Stimulated activated CD8-positive, alpha-beta memory T cell treated with anti-CD3 and anti-CD28 coated beads, Interleukin-2, amount 100 ng/mL, for 1 hour (primary cell): ENCODE measurements at places on chromosomes 3 and 15.

GRCh38 chr3:124497487-124497886 is 232.8 kb upstream of the UMPS start:
- no peak for DNase-seq

DNA sequence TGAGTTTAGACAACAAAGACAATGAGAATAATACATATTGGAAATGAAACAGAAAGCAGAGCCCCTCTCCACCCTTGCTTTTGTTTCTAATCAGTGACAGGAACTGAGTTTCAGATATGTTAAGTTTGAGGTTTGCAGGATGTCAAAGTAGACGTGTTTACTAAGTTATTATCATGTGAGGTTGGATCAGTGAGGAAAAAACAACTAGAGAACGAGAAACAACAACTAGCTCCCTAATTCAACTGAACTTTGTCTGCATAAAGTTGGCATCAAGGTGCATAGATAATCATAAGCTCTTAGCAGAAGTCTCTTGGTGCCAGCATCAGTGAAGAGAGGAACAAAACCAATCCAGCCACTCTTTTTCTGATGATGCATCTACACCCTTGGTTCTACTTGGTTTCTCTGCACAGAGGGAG is 491.1 kb upstream of the NR2F2 start:
- DNase-seq, result no peak

DNA sequence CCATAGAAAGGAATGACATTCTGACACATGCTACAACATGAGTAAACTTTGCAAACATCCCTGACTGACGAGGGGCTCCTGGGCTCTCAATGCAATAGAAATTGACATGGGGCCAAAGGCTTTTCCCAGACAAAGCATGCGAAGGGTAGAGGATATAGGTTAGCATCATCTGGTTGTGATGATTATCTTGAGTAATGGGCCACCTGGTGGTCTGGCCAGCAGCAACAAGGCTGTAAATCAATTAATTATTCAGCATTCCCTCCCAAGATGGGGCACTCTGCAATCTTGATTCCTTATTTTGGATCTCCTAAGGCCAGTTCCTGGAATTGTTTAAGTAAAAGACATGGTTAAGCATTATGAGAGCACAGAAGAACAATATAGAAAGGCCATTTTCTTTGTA is 99.2 kb downstream of the AGBL1 start:
- no peak for DNase-seq

GRCh38 chr3:53659996-53660395 is 165.6 kb downstream of the CACNA1D start:
- no peak for DNase-seq

DNA sequence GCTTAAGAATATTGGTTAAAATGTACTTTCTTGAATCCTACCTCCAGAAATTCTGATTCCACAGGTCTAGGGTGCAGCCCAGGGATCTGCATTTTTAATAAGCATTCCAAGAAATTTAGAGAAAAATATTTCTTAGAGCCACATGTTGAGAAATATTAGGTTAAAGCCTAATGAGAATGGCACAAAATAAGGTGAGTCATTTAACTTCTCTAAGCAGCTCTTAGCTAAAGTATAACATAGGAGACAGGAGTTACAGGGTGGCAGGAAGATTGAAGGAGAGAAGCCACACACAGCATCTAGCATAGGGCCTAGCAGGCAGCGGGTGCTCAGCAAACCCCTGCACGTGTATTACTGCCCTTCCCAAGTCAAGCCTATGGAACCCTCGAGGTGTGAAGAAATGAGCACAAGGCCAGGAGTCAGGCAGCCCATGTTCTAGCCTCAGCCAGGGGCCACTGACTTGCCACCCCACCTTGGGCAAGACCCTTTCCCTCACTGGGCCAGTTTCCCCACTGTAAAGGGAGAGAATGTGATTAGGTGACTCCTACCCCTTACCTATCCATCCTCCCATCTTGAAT is 197.1 kb upstream of the TLE3 start:
- DNase-seq, result no peak

- no peak for DNase-seq
These were observed 28.9 kb downstream of the GRAMD1C start for GRCh38 chr3:113867506-113867905.

GRCh38 chr3:33441225-33441976 is 1.2 kb upstream of the UBP1 start:
- DNase-seq, result no peak

DNA sequence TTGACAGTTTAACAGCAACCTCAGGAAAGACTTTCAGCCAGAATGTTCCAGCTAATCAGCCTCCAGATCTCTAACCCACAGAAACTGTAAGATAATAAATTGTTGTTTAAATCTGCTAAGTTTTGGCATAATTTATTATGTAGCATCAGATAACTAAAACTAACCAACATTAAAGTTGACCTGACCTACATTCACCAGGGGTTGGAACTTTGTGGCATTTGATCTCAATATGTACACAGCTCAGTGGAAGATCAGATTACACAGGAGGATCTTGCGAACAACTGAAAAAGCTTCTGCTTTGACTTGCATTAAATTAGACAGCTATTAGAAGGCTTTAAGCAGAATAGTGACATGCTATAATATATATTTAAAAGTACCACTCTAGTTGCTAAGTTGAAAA is 91.4 kb upstream of the POU1F1 start:
- no peak for DNase-seq

GRCh38 chr3:63193647-63194046 is 84.5 kb upstream of the SYNPR start:
- no peak for DNase-seq

DNA sequence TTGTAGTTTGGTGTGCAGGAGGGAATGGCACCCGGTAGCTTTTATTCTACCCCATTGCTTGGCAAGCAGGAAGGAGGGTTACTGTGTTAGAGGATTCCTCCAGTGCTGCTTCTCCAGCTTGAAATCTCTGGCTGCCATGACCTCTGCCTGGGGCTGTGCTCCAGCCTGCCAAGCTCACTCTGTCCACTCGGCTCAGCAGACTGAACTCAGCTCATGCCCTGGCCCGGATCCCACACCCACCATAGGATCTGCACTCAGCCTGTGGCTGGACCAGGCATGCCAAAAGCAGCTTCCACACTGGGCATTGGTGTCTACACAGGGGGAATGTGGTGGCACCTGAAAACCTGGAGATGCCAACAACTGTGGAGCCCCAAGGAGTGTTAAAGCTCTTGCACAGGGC is 26.3 kb downstream of the CLDN16 start:
- DNase-seq, result no peak

DNA sequence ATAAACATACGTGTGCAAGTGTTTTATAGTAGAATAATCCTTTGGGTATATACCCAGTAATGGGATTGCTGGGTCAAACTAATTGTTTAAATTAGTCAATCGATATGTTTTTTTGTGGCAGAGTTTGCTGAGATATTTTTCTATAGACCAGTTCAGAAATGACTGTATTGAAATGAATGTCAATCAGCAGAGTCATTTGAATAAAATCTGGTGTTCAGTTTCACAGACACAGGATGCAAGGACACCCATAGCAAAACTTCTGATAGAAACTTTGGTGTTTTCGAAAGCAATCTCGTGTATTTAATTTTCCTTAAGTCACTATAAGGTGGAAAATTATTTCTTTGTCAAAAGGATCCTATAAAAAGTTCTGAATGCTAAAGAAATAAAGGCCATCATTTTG is 434.4 kb downstream of the RAP2B start:
- no peak for DNase-seq

DNA sequence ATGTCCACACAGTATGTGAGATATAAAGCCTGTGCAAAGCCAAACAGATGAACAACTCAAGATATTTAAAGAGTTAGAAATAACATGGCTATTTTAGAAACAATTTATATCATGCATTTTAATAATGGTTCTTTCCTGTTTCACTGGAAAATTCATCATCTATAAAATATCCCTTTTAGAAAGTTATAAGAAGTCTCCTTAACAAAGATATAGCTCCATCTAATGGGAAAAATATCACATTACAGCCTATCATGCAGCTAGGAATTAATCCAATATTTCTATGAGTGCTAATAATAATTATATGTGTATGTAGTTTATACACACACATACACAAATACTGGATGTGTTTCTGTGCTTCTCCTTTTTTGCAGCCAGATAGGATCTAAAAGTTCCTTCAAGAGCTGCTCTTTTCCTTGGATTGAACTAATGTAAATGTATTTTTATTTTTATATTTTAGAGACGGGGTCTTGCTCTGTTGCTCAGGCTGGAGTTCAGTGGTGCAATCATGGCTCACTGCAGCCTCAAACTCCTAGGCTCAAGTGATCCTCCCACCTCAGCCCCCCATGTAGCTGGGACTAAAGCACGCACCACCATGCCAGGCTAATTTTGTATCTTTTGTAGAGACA is 21.6 kb downstream of the RPL22L1 start:
- no peak for DNase-seq

GRCh38 chr15:50828610-50829206 is 63.2 kb upstream of the SPPL2A start:
- DNase-seq, result no peak

GRCh38 chr3:167750272-167750971 is 14.9 kb downstream of the SERPINI1 start:
- no peak for DNase-seq

DNA sequence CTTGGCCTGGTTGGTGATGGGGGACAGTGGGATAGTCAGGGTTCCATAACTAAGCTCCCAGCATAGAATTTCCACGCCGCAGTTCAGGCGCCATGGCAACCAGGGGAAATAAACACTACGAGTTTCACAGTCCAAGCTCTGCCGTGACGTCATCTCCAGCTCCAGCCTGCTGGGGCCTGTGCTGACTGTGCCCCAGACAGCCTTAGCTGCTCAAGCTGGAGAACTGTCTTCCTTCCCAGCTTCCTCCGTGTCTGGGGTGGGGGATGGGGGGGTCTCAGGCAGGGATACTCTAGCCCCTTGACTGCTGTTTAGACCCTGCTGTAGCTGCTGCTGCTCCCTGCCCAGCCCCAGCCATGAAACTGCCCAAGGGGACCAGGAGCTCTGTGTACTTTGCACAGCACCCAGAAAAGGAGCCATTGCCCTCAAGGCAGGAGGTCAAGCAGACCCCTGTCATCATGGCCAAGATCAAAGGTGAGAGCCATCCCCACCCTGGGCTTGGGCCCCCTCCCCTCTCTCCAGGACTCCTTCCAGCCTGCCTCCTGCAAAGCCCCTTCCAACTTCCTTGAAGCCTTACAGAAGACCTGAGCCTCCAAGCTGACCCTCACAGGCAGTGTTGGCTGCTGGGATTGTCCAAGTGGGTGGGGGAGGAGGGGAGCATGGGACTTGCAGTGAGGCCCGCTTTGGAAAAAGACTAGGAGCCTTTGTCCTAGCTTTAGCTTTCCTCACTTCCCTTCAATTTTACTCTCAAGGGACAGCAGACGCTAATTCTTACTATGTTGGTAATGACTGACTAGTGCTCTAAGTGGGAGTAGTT is 11.4 kb upstream of the CSPG4 start:
- DNase-seq, result no peak

DNA sequence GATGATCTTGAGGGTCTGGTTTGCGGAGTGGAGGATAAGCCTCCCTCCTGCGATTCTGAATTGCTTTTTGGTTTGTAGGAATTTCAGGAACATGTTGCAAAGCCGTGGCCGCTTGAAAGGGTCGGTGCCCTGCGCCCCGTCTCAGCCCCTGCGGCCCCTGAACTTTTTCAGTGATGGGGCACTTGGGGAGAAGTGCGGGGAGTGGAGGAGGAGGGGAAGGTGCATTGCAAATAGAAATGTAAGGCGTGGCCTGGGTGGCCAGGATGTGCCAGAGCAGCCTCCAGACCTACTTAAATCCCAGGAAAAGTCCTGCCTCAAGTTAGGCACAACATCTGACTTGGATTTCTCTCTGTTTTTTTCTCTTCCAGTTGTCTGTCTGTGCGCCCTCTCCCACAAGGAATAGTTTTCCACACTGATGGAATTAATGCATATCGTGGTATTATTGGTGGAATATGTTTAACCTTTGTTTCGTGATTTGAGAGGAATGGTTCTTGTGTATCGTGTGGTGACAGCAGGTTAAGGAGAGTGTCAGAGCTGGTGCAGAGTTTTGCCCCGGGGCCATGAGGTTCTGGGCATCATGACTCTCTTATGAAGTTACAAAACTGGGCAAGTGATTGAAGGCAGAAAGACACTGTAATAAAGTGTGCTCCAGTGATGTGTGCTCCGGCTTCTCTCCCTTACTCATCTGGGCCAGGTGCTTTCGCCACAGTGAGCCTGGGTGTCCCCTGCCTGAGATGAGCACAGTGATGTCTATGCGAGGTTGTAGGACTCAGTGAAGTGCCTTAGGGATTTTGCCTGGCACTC is 153.8 kb downstream of the PGPEP1L start:
- no peak for DNase-seq

- DNase-seq, result no peak
These were observed 137.8 kb downstream of the KLF13 start for GRCh38 chr15:31464216-31465082.

GRCh38 chr3:141660614-141660947 is 77.5 kb upstream of the RNF7 start:
- no peak for DNase-seq

- no peak for DNase-seq
These were observed 253.6 kb upstream of the MRPL3 start for GRCh38 chr3:131756405-131756804.

- DNase-seq, result no peak
These were observed 91.5 kb downstream of the CD47 start for GRCh38 chr3:107999215-107999775.

DNA sequence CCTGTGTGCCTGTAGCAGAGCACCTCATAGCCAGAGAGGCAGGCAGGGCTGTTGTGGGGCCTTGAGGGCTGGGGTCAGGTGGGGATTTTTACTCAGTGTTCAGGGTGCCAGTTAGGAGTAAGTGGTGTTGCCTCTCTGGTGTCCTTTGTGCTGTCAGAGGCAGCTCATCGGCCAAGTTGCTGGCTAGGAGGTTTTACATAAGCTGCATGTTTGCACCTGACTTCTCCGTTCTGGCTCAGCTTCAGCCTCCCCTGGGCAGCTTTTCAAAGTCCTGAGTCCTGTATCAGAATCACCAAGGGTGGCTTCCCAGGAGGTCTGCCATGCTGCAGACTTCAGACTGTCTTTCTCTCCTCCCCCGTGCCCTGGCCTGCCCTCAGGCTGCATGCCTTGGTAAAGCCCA is 242.6 kb upstream of the TPM1 start:
- DNase-seq, result no peak

- no peak for DNase-seq
These were observed 4.3 kb upstream of the FAM107A start for GRCh38 chr3:58581328-58582091.

- no peak for DNase-seq
These were observed 5.2 kb upstream of the SLC28A1 start for GRCh38 chr15:84879088-84879780.

- DNase-seq, result no peak
These were observed 153.3 kb downstream of the USP13 start for GRCh38 chr3:179806177-179806576.

DNA sequence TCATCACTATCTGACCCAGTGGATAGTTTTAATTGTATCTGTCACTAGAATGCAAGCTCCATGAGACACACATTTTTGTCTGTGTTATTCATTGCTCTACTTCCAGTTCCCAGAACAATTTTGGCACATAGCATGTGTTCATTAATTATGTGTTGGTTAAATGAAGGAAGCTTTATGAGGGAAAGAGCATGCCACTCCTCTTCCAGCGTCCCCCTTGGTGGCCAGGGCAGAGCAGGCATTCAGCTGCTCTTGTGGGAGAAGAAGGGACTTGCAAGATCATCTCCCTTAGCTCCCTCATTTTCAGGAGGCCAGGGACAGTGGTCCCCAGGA is 489 bp upstream of the GALNT15 start:
- DNase-seq, result no peak

GRCh38 chr3:127717357-127718244 is 44.8 kb downstream of the ABTB1 start:
- DNase-seq, result no peak

GRCh38 chr3:45937206-45938042 is 5.8 kb upstream of the CXCR6 start:
- no peak for DNase-seq

- no peak for DNase-seq
These were observed 697.5 kb upstream of the CBLB start for GRCh38 chr3:106566277-106566676.
